ENCODE measurements at places on chromosomes 5 and 9.
A peak's percentile ranks its signal among the peaks of the same experiment; 100 is the strongest.

DNA sequence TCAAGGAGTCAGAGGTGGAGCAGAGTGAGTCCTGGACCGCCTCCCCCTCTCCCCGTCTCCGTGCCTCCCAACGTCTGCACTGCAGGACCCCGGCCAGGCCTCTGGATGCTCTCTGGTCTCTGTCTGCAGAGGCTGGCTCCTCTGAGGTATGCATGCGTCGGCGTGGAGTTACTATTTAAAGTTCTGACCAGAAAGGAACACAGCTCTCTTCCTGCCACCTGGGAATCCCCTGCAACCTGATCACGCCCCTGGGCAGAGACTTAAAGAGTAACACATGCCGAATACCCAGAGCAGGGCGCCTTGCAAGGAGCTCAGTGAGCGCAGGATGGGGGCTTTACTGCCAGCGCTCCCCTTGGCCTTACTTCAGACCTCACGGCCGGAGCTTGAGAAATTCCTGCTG lies 16.0 kb downstream of the ANXA6 start:
- DNase-seq: peak; percentile 18

DNA sequence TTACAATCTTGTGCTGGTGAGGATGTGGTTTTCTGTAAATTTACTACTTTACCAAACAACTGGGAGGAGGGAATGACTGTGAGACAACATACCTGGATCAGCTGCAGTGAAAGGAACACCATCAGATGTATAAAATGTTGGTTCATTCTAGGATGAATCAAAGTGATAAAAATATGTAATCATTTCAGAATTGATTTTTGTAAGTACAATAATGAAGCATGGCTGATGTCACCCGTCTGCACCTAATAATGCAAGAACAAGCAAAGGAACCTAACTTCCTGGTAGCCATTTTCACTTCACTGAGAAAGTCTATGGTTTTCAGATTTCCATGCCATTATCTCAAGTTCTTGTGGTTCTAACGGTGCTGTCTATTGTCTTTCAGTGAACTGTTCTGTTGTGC lies 18.7 kb upstream of the C5orf34 start:
- DNase-seq: no peak

GRCh38 chr9:127723444-127723843 lies 7.6 kb downstream of the TTC16 start:
- no peak for DNase-seq

DNA sequence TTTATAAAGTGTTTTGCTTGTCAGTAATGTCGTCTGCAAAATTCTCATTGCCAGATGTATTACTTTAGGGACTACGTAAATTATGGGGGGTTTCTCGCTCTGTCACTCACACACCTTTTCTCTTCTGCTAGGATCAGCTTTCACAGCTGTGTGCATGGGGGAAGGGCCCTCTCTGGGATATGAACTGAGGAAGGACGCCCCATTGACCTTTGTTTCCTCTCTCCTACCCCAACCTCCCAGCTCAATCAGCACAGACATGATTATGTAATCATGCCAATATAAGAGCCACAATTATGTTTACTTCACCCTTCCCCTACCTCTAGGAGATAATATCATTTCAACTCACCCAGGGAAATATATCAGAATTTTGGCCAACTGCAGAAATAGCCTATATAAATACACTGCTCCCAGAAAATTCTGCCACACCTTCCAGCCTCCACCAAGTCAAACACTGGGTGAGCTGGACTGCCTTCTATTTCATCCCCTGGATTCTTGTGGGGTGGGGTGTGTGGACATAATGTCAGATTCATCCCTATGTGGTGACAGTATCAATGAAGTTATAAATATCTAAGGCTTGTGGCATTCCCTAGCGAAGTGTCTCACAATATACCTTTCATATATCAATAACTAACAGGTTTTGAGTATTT lies 12.6 kb upstream of the SEMA5A start:
- no peak for DNase-seq

DNA sequence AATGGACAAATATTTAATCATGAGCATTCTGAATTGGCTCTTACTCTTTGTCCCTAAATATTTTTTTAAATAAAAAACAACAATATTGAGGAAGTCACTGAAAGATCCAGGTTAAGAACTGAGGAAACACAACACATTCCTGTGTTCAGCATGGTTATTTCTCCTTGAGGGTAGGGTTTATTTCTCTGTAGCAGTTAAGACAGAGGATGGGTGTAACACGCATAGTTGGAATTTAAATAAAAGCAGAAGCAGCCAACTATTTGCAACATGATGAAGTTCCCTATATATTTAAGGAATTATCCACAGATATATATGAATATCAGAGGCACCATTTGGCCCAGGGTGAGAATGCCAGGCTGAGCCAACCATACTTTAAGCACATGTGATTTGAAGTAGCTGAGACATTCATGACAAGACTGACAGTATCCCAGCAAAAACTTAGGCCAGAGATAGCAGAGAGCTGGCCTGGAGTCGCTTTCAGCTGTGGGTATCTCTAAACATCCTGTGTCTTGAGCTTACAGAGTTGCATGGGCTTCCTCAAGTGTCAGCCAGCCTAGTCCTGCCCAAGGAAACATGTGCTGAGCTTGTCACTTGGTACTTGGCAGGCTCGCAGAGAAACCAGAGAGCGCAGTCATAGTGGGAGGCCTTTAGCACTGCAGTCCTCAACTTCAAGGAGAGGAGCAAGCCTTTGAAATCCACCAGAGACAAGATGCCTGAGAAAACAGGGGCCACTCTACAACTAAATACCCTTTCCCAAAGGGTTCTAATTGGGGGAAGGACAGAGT lies 43.6 kb downstream of the SEMA5A start:
- DNase-seq: no peak

- no peak for DNase-seq
Observed at GRCh38 chr9:129394886-129395279, 216.8 kb upstream of the IER5L start.

DNA sequence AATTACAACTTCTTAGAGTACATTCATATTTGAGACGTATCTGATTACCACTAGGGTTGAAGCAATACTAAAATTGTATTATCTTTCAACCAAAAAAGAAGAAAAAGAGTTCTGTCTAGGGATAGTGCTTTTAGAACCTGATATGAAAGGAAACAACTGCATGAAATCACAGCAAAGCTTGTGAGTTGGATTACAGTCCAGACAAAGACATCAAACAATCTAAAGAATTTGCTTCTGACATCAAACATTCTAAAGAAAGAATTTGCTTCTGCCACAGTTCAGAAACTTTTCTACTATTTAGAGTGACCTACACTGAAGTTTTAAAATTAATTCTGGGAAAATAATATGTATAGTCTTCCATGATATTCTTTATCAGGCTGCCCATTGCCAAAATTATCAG lies 1141.1 kb upstream of the ACO1 start:
- no peak for DNase-seq

- no peak for DNase-seq
Observed at GRCh38 chr9:83520292-83520691, 17.9 kb downstream of the FRMD3 start.

DNA sequence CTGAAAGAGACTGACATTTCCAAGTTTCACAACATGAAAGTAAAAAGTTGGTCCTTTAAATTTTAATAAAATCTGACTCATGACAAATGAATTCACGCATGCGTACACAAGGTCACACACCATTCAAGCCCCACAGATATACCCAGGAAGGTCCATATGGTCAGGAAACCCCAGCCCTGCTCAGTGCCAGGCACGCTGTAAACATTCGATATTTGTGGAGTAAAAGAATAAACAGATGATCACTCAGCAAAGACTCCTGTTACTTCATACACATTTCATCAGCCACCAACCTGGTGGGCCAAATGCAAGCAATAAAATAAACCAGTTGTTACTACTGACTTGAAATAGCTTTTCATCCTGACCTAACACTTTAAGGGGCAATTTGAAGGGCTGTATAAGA lies 158.0 kb upstream of the RETREG1 start:
- DNase-seq: peak; percentile 98

- peak; percentile 13 for DNase-seq
Observed at GRCh38 chr5:10133830-10134229, 115.9 kb downstream of the ATPSCKMT start.

DNA sequence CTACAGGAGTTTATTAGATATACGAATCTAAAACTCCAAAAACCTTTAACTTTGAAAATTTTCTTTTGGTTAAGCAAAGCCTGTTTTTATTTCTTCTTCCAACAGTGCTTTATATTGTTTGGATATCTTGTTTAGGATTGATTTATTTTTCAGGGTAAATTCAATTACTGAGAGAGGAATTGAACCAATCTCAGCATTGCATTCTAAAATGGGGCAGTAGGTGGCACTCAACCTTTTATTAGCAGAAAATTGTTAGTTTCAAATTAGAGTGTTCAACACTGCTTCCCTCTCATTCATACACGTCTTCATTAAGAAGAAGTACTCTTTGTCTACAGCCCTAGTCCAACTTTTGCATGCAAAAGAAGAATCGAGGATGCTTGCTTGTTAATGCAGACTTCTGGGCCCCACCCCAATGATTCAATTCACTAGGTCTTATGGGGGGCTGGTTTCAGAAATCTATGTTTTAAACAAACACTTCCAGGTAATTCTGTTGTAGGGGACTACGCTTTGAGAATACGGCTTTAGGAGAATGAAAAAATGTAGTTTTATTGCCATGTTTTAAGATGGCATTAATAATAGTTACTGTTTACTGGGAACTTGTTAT lies 26.6 kb downstream of the MRPL22 start:
- peak; percentile 6 for DNase-seq

GRCh38 chr5:138177941-138178515 lies 402 bp downstream of the BRD8 start:
- DNase-seq: peak; percentile 30

GRCh38 chr5:36938129-36938528 lies 61.6 kb downstream of the NIPBL start:
- no peak for DNase-seq

DNA sequence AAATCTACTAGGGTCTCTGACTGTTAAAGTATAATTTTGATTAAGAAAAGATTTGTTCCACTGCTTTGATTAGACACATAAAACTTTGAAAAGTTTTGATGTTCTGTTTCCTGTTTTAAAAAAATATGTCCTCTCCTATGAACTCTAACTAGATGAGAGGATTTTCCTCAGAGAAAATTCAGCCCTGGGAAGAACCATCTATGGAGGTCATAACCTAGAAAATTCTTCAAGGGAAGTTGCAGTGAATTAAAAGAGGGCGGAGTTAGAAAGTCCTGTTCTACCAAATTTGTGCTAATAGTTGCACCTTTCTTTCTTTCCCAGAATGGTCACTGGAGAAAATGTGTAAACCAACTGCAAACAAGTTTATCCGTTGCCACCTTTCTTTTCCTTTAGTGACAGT lies 27.7 kb downstream of the PIK3R1 start:
- DNase-seq: peak; percentile 56

- peak; percentile 88 for DNase-seq
Observed at GRCh38 chr5:35483191-35483590, 134.5 kb upstream of the SPEF2 start.

- DNase-seq: no peak
Observed at GRCh38 chr5:106962464-106963230, 708.1 kb downstream of the EFNA5 start.

GRCh38 chr9:71791875-71792274 lies 23.6 kb upstream of the CEMIP2 start:
- DNase-seq: no peak

GRCh38 chr5:151125421-151125820 lies 32.2 kb downstream of the ANXA6 start:
- DNase-seq: no peak

GRCh38 chr5:163439092-163439425 lies 1.7 kb downstream of the CCNG1 start:
- DNase-seq: peak; percentile 24

GRCh38 chr5:9927521-9927997 lies 297.4 kb upstream of the TAS2R1 start:
- DNase-seq: peak; percentile 54

- no peak for DNase-seq
Observed at GRCh38 chr5:8114597-8115266, 245.8 kb downstream of the MTRR start.

DNA sequence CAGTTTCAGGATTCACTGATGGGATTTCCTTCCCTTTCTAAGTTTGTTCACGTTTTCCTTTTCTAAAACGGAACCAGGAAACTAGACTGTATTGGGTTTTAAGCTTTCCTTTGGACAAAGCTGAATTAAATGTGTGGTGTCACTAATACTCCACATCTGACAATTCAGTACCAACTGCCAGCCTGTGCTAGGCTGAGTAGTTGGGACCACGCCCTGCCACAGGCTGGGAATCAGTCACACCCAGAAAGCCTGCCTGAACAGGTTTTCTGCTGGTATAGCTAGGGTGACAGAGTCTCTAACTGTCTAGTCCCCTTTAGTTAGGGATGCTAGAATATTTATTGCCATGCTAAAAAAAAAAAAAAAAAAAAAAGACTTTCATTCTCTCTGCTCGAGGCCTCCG lies 15.6 kb downstream of the SPACA9 start:
- no peak for DNase-seq

DNA sequence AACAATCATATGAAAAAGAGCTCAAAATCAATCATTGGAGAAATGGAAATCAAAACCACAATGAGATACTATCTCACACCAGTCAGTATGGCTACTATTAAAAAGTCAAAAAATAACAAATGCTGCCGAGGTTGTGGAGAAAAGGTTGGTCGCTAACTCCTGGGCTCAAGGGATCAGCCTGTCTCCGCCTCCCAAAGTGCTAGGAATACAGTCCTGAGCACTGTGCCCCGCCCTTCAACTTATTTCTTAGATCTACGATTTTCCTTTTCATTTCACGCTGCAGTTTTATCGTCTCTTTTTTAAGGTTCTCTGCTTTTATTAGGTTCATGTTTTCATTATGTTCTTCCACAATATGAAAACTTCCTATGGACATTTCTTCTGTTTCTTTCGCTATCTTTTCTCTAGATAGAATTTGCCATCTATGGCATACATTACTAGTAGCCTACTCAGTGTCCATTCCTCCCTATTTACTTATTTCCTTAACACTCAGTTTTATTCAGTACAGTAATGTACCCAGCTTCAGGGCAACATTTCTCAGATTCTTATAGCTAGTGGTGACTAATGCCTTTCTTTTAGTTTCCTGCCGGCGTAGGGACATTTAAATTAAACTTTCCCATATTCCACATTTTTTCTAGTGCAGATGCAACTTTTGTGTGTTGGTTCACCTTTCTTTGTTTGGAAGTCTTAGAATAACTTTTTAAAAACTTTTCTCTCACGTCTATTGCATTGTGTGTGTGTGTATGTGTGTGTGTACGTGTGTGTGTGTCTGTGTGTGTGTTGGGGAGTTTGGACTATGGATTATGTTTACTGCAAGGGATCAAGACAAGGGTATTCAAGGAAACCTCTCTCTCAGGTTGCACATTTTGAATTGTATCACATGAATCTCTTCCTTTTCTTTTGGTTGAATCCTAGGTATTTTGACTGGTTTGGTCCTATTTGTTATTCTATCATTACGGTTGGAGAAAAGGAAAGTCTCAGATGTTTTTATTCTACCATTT lies 21.6 kb upstream of the FBN2 start:
- DNase-seq: no peak

GRCh38 chr5:166509085-166509484 lies 1782.4 kb upstream of the WWC1 start:
- peak; percentile 34 for DNase-seq
